Foreskin melanocyte (primary cell): ENCODE measurements at places on chromosomes 5 and 9.

DNA sequence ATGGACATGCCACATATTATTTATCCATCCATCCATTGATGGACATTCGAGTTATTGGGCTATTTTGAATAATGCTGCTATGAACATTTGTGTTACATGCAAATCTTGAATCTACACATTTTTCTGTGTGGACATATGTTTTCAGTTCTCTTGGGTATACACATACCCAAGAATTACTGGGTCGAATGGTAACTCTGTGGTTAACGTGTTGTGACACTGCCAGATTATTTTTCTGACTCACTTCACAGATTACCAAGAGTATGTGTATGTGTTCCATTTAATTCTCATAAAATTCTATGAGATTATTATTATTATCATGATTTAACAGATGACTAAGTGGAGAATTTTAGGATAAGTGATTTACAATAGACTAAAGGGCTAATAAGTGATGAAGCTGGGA lies 26.7 kb downstream of the CYFIP2 start:
- DNase-seq = no peak

- peak; percentile 28 for DNase-seq
These were observed 638 bp downstream of the MARCHF3 start for GRCh38 chr5:127029581-127030258.

DNA sequence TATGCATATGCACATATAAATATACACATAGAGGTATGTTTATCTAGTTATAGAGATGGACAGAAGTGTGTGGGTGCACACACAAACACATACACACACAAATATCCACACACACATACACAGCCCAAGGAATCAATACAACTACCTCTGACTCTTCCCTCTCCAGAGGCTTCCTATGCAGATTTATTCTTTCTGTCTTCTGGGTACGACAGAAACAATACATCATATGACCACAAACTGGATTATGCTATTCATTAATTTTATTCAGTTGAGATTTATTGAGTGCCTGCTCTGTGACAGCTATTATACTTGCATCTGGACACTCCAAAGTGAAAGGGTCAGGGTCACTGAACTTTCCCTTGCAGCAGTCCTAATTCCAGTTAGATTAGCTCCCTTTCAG lies 155.8 kb downstream of the BRINP1 start:
- no peak for DNase-seq

DNA sequence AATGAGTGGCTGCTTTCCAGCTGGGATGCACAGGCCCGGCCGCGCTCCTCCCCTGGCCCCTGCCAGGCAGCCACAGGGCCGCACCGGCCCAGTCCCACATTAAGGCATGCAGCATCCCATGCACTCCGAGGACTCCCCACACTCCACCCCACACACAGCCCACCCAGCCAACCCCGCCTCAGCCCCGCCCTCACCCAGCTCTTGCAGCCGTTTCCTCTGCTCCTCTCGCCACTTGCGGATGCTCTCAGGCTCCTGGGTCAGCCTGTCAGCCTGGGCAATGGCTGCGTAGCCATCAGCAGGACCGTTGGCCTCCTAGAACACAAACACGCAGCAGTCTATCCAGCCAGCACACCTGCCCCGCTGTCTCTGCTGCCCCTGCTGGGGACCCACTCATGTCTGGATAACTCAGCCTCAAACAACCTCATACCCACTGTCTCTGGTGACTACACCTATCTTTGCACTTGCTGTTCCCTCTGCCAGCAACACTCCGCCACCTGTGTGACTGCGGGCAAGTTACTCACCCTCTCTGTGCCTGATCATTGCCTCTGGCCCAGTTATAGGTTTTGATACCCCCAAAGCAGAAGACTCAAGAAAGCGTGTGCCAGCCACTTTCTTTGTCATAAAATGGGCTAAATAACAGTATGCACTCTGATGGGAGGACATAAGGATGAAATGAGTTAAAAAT lies 9.3 kb downstream of the HIGD2A start:
- DNase-seq = no peak

DNA sequence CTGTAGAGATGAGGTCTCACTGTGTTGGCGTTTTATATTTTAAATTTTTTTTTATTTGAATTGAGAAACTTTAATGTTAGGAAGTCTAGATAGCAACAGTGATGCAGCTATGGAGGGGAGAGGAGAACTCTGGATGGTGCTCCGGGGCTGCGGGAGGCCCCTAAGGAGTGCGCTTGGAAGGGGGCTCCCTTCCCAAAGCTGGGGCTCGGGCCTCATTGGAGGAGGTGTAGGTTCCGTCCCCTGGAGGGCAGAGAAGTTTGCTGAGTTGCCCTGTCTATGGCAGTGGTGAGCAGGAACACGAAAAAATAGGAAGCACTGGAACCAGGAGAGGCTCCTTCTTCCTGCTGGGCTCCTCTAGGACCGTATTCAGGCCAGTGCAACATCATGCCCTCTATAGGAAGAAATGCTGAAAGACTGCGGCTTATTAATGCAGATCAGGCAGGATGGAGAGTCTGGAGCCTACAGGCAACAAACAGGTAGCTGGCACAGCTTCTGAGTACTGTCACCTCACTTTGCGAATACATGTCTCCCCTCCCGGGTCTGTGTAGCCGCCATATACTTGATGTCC lies 16.1 kb downstream of the AHRR start:
- DNase-seq = no peak

DNA sequence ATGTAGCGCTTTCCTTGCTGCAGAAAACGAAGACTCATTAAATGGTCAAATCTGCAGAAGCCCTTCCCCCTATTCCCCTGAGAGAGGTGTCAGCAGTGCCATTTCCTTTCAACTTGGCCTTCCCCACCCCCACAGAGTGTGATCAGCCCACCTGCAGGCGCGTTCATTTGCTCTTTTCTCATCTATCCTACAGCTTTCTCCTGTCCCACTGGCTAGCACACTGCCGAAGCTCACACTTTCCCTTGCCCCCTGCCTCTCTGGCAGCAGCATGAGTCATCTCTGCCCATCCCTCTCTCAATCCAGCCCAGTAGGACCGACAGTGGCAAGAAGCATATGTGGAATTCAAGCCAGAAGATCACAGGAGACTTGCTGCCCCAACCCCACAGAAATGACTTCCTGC lies 213.8 kb downstream of the FAM114A2 start:
- no peak for DNase-seq

- DNase-seq = no peak
These were observed 86.5 kb downstream of the DAP start for GRCh38 chr5:10674582-10674981.

DNA sequence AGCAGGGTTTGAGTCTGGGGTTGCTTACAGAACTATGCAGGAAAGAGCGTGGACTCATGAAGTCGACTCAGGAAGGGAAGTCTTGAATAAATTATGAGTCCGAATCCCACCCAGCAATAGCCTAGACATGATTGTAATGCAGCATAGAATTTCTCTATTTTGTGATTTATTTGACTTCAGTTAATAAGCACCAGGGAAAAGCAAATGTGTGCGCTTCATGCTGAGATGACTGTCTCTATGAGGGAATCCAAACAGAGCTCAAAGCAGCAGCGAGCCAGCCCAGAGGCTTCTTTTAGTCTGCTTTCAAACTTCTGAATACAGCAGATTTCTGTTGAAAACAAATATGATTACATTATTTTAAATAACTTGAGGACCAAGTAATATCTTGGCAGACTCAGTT lies 188.0 kb downstream of the SEMA6A start:
- DNase-seq = no peak

GRCh38 chr5:141672841-141673813 lies 8.9 kb downstream of the ARAP3 start:
- no peak for DNase-seq

DNA sequence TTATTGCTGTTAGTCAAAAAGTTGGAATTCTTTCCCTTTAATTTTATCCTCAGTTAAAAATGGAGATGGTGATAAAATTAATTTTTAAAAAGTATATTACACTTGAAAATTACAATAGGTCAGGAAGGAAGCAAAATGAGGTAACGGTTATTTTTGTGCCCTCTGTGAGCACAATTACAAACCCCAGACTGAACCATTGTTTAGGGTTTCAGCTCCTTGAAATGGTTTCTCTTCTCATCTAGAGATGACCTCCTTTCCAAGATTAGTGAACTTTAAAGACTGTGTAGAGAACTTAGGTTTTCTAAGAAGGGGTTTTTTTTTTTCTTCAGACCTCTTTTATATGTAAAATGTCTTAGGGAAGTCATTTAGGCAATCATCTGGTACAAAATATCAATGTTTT lies 126.2 kb upstream of the CHD1 start:
- DNase-seq = no peak

DNA sequence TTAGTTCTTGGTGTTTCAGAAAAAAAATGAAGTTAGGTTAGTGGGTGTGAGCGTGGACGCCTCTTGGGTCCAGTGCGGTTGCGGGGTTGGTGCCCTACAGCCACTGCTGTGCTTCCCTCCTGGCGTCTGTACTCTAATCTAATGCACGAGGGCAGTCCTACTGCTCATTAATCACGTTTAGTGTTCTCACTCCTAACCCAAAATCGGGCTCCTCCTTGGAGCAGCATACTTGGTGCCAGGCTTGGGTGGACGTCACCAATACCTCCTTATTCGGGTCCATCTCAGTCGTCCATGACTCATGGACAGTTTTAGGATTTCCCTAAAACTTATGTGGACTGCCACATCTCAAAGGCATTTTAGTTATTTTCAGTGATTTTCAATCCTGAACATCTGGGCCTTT lies 41.6 kb downstream of the TRIO start:
- no peak for DNase-seq

- no peak for DNase-seq
These were observed 138.6 kb upstream of the NFIB start for GRCh38 chr9:14452539-14452938.

DNA sequence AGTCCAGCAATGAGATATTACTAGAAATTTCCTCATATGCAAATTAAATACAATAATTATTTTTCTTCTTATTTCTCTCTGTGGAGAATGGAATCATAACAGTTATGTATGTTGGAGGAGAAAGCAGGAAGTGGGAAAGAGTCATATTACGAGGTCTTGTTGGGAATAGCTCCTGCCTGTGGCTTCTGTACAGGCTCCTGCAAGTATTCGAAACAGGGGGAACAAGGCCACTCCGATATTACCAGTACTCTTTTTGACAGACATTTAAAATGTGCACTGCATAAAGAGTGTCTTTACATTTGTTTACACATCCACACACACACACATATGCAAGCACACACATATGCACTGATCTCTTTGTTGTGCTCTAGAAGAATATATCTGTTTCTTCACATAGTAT lies 812.0 kb upstream of the ZNF608 start:
- no peak for DNase-seq

- no peak for DNase-seq
These were observed 97.5 kb downstream of the ALDH1A1 start for GRCh38 chr9:72855321-72855720.

DNA sequence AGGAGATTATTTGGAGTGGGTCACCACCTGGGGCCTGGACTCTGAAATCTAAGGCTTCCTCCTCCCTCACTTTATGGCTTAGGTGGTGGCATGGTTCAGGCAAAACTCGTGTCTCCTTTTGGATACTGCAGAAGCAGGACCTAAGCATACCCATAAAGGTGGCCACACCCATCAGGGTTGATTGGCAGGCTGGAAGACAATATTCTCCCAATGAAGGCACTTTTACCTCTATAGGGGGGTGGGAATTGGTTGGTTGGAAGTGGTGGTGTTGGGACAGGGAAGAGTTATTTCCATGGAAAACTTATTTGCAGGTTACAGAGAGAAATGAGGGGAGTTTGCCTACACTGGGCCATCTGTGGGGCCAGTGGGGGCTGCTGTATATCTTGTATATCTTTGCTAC lies 39.7 kb downstream of the CNOT6 start:
- DNase-seq = no peak

- no peak for DNase-seq
These were observed 31.0 kb upstream of the ALDH1B1 start for GRCh38 chr9:38361473-38361850.

GRCh38 chr9:83707768-83708514 lies at the start of gene UBQLN1:
TSS of gene UBQLN1 (minus strand) at chr9:83707958. CDS start at chr9:83707679, 279 bp downstream.
- peak; percentile 89 for DNase-seq

DNA sequence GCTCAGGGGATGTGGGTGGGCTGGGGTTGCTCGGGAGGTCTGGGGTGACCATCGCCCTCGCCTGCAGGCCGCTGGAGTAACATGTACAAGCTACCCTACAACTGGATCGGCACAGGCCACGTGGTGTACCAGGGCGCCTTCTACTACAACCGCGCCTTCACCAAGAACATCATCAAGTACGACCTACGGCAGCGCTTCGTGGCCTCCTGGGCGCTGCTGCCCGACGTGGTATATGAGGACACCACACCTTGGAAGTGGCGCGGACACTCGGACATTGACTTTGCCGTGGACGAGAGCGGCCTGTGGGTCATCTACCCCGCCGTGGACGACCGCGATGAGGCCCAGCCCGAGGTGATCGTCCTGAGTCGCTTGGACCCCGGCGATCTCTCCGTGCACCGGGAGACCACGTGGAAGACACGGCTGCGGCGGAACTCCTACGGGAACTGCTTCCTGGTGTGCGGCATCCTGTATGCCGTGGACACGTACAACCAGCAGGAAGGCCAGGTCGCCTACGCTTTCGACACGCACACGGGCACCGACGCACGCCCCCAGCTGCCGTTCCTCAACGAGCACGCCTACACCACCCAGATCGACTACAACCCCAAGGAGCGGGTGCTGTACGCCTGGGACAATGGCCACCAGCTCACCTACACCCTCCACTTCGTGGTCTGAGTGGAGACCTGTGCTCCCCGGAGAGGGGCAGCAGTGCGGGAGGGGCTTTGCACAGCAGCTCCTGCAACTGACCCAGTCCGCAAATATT lies 33.0 kb downstream of the OLFML2A start:
- DNase-seq = no peak

GRCh38 chr9:95588724-95589588 lies 72.2 kb upstream of the PTCH1 start:
- DNase-seq = no peak

- DNase-seq = no peak
These were observed 10.1 kb downstream of the LCN10 start for GRCh38 chr9:136732444-136733178.

DNA sequence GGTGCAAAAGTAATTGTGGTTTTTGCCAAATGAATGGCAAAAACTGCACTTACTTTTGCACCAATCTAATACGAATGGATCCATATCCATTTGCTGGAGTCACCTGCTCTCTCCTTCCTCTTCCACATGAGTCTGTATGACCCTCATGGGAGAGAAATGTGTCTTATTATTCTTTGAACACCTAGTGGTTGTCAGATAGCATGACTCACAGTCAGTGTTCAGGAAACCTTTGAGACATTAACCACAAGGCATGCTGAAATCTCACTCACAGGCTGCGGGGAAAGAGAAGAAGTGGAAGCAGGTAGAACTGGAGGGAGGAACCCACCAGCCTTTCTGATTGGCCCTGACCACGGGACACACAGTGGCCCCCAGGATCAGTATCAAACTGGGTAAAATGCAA lies 222.8 kb upstream of the KLF4 start:
- no peak for DNase-seq

GRCh38 chr9:6495466-6495865 lies 82.5 kb downstream of the UHRF2 start:
- DNase-seq = no peak

GRCh38 chr9:29208670-29209069 lies 1635.4 kb upstream of the C9orf72 start:
- peak; percentile 34 for DNase-seq

DNA sequence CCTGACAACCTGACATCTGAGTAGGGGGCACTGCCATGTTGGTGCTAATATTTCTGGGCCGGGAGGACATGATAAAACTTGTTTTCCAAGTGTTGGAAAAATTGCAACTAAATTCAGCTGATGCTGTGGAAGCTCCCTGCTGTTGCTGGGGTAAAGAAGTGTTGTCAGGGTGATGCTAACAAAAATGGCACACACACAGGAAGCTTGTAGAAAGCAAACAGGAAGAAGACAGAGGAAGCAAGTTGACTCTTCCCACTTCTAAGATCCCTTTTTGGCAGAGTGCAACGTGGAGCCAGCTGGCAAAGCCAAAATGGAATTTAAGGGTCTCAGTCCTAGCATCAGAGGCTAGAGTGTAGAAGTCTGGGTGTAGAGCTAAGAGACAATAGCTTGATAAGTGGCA lies 11.3 kb upstream of the RIOK2 start:
- DNase-seq = no peak
